NCI-H226 (cell line): ENCODE measurements at places on chromosomes 5 and 9.

GRCh38 chr5:54344653-54345052 is 34.3 kb upstream of the ARL15 start:
- DNase-seq, result no peak

- no peak for DNase-seq
Observed at GRCh38 chr9:18741945-18742344, 268.0 kb downstream of the ADAMTSL1 start.

DNA sequence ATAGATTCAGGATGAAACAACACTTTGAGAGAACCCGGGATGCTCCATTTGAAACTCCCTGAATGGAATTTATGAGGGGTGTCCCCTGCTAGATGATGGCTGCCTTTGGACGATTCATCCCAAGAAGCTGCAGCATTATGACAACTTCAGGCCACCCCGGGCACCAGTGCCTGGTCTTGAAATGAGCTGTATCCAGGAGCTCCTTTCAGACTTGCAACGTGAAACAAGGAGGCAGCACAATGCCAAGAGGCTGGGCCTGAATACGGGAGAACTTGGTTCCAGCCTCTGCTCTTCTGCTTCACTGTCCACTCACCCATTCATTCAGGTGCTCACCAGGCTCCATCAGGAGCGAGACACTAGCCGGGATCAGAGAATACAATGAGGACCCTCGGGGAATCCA is 78.3 kb downstream of the STK10 start:
- no peak for DNase-seq

- DNase-seq, result no peak
Observed at GRCh38 chr5:74433896-74434829, 206.4 kb downstream of the ENC1 start.

DNA sequence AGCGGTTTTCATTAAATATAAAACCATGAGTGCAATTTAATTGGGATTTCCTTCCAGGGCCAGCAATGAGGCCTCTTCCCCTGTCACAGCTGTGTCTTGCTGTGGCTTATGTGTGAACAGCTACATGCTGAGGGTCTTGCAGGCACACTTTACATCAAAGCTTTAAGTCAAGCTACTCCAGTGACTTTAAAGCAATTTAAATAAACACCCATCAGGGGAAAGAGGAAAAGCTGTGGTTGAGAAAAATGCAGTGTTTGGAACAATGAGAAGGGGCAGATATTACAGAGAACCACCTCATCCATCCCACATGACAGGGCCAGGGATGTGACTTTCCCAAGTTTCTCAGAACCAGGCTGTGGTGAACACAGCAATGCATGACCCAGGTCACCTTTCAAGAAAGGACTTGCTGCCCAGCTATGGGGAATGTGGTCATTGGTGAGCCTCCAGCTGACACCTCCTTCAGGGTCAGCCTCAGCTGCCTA is 115.9 kb upstream of the LPAR1 start:
- DNase-seq, result no peak

DNA sequence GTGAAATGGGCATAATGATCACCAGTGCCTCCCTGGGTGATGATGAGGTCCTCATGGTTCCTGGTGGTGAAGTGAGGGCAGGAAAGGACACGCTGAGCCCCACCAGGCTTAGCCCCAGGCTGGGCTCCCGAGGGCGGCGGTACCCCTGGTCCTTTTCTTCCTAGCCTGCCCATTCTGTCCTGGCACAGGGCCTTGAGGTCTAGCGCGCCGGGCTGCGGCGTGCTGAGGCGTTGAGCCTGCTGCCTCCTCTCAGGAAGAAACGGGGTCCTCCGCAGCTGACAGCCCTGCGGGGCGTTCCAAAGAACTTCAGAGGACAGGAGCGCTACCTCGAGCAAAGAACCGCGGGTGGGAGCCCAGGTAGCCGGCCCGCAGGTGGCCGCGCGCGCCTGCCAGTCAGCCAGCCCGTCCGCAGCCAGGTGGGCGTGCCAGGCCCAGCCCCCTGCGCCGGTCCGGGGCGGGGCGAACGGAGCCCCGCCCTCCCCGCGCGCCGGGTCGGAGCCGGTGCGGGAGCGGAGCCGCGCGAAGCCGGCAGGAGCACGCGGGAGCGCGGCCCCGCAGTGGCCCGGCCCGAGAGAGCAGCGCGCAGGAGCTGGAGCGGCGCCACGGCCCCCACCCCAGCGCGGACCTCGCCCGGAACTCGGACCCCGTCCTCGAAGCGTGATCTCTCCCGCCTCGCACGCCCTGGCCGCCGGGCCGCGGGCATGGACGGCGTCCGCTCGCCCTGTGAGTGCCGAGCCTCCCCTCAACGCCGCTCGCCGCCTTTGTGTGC is at the start of gene WNK2:
Gene WNK2, plus strand, starts transcription at position 477 of the 769 bp plus-strand sequence. CDS start 791 bp downstream, outside the sequence.
- DNase-seq, result peak; percentile 8

DNA sequence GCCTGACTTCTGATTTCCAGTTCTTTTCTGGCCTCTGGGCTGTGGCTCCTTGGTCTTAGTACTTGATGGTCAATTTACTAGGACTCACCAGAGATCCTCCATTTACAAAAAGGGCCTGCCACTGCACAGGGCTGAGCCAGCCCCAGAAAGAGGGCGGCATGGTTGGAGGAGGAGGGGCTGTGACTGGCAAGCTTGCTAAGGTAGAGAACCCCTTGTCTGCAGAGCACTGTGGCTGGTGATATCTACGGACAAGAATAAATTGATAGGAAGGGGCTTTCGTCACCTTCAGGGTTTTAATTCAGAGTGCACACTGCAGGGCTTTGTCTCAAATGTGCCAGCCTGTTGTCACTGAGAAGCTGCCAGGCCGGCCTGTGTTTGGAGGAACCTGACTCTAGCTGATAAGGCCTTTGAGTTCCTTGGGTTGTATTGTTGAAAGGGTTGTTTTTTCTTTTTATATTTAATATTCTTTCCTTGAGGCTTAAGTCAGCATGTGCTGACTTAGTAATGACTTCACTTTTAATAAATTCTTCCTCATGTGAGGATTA is 15.1 kb downstream of the SLC22A5 start:
- DNase-seq, result no peak

DNA sequence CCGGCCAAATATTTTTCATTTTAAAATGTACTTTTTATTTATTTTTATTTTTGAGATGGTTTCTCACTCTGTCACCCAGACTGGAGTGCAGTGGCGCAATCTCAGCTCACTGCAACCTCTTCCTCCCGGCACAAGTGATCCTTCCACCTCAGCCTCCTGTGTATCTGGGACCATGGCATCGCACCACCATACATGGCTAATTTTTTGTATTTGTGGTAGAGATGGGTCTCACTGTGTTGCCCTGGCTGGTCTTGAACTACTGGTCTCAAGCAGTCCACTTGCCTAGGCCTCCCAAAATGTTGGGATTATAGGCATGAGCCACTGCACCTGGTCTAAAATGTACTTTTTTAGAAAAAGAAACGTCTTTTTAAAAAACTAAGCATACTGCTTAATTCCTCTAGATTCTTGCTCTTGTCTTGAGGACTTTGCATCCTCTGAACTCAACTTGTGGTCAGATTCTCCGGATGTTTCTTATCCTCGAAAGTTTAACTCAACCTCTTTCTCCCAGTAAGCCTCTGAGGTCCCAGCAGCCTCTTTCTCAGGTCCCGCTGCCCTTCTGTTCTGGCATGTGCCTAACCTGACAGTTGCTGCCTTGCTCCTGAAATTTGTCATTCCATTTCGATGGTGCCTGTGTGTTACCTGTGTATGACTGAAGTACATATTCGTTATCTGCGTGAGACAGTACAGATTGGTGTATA is 63.0 kb downstream of the TRIO start:
- DNase-seq, result no peak

DNA sequence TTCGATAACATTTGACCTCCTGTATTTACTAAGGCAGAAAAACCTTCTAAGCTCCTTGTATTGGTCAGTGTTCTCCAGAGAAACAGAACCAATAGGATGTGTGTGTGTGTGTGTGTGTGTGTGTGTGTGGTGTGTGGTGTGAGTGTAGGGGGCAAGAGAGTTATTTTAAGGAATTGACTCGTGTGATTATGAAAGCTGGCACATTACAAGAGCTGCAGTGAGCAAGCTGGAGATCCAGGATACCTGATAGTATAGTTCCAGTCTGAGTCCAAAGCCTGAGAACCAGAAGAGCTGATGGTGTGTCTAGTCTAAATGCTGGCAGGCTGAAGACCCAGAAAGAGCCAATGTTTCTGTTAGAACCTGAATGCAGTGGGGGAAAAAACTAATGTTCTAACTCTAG is 21.2 kb upstream of the PIK3R1 start:
- peak; percentile 24 for DNase-seq

- DNase-seq, result no peak
Observed at GRCh38 chr5:58855851-58856739, 273.2 kb downstream of the RAB3C start.

DNA sequence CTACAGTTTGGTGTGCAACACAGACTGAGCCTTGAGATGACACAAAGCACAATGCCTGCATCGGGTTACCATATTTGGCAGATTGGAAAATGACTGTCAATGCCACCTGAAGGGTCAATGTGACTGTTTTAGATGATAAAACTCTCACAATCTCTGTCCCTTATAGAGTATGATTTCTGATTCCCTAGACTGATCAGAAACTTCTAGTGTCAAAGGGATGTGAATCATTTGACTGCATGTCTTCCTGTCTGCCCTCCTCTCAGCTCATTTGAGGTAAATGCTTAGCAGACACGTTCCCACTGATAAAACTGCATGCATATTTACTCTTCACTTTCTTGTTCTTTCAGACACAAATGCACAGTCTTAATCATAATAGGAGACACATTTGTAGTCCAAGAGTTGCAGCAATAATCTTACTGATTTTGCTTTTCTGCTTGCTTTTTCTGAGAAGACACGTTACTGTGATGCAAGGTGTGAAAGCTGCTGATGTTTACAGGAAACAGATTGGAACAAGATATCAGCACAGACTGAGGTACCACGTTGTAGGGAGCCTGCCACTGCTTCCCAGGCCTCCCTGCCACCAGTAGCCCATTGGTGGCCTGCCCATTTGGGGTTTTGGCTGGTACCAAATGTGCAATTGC is 77.8 kb downstream of the GCNT4 start:
- no peak for DNase-seq

DNA sequence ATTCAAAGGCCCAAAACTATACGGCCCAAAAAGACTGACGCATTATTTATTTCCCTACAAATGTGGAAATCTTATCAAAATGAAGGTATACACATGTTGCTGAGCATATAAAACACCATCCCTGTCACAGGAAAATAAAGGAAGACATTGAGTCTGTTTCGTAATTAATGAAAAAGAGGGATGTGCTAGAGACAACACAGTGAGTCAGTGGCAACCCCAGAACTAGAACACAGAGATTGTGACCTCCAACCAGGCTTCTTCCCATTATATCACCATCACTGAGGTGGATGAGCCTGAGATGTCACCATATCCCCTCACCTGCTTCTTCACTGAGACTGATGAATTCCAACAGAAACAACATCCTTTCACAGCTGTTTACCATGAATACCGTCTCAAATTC is 3.8 kb downstream of the NDUFA8 start:
- no peak for DNase-seq

DNA sequence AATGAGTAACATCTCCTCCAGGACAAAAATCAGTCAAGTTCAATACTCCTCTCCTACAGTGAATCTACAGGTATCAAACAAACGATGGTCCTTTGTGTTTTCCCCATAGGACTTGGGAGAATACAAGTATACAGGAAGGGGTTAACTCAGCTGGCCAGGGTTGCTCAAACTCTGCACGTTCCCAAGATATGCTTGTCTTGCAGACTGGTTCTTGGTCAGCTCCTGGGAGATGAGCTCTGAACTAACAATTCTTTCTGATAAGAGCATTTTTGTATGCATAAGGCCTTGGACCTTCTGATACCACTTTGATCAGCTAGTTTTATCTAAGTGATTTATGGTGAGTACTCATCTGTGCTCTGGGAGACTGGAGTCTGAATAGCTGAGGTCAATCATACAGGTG is 42.1 kb downstream of the LOX start:
- peak; percentile 62 for DNase-seq

GRCh38 chr5:142000704-142001484 is 11.9 kb downstream of the GNPDA1 start:
- DNase-seq, result no peak

GRCh38 chr5:157718519-157718918 is 12.7 kb upstream of the THG1L start:
- peak; percentile 36 for DNase-seq

DNA sequence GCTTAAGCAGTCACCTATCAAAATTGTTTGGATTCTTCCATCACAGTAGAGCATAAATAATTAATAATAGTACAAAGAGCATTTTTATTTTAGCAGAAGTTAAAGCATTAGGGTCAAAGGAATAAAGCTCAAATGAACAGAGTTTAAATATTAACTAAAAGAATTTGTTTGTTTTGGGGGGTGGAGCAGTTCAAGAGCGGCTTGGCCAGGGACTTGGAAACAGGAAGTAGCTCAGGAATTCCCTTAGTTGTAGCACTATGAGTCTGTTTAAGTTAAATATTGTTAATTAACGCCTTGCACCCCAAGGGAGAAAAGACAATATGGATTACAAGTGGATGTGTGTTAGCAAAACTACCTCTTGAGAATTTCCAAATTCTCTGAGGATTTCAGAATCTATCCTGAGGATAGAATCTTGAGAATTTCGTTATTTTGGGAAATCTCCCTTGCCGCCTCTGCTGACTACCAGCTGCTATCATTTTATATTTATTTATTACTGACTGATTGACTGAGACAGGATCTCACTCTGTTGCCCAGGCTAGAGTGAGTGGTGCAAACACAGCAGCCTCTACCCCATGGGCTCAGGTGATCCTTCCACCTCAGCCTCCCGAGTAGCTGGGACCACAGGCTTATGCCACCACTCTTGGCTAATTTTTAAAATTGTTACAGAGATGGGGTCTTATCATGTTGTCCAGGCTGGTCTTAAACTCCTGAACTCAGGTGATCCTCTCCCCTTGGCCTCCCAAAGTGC is 96.7 kb upstream of the CHD1 start:
- DNase-seq, result no peak

- DNase-seq, result no peak
Observed at GRCh38 chr5:79612667-79613198, 492 bp downstream of the TENT2 start.

DNA sequence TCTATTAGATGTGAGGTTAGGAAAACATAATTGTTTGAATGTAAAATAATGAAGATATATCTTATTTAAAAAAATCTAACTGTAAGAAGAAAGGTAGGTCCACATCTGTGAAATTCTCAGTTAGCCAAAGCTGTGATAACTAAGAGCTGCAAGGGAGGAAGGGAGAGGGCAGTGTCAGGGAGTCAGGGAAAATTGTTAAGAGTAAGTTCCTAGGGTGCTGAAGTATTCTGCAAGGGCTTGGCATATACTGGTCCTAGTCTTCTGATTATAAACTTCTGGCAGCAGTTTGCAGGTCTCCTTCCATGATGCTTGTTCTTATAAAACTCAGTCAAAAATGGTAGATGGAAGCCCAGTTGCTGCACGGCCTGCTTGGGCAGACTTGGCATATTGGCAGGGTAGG is 233.2 kb downstream of the NMUR2 start:
- DNase-seq, result no peak
